ENCODE measurements at places on chromosomes 2 and 18.

- no peak for DNase-seq
These were observed 11.8 kb upstream of the PROC start for GRCh38 chr2:127406454-127406853.

GRCh38 chr2:36404318-36404717 is 48.7 kb downstream of the CRIM1 start:
- no peak for DNase-seq

- no peak for DNase-seq
These were observed 93.5 kb downstream of the ZNF516 start for GRCh38 chr18:76401498-76401897.

- DNase-seq, result no peak
These were observed 263.6 kb downstream of the RNF144A start for GRCh38 chr2:7180638-7181370.

GRCh38 chr2:191526091-191526490 is 151.8 kb upstream of the NABP1 start:
- no peak for DNase-seq

DNA sequence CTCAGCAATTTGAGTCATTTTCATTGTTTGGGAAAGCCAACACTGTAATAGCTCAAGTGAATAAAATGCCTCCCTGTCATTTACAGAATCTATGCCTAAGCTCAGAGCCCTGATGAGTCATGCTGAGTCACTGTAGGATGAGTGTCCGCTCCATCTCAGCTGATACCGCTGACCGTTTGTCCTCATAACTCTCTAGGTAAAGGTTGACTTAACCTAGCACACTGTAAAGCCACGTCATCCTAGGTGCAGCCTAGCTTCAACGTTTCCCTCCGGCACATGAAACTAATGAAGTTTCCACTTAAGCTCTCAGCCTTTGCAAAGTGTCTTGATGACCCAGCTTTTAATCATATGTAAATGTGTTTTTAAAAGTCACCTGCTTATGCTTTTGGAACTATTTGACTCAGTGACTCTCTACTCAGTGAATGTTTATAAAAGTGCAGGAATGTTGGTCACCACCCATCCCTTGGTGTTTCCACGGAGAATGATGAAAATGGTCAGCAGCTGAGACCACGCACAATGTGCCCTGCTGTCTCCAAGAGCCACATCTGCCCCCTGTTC is 154.0 kb downstream of the PMAIP1 start:
- DNase-seq, result no peak

- no peak for DNase-seq
These were observed 339.8 kb upstream of the CDH7 start for GRCh38 chr18:65411061-65411460.

GRCh38 chr18:68607852-68608251 is 107.1 kb downstream of the TMX3 start:
- DNase-seq, result no peak

DNA sequence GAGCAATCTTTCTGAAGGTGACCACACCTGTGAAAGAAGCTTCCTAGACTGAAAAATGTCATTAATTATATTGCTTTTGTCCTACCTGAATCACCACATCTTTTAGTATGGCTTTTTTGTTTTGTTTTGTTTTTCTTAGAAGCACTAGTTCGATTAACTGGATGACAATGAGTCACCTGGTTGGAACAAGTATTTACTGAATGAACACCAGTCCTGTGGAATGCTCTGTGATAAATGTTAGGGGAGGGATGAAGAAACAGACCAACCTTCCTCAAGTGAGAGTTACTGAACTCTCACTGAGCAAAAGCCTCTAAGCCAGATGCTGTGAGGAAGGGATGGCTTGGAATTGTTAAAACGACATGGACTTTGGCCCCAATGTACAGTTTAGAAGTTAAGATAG is 26.8 kb upstream of the DCC start:
- no peak for DNase-seq

DNA sequence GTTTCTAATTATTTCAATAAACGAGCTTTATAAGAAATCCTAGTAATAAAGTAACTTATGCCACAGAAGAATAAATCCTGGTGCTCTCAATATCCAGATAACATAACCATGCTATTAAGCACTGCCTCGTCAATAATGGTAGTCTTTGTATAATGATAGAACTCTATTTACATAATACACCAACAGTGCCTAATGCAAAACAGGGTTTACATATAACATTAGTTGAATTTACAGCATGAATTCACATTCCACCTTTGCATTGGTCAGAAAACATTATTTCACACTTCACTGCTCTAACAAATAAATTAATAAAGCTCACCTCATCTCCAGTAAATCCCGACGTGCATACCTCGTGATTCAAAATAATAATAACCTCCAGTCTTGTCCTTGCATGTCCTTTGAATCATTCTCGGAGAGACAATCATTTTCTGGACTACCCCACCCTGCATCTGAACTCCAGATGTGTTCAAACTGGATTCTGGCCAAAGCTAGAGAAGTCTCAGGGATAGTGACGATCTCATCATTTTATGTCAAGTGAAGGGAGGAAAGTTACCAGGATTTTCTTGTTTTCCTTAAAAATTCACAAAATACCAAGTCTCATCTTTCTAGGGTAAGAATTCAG is 189.2 kb downstream of the NCKAP5 start:
- no peak for DNase-seq

DNA sequence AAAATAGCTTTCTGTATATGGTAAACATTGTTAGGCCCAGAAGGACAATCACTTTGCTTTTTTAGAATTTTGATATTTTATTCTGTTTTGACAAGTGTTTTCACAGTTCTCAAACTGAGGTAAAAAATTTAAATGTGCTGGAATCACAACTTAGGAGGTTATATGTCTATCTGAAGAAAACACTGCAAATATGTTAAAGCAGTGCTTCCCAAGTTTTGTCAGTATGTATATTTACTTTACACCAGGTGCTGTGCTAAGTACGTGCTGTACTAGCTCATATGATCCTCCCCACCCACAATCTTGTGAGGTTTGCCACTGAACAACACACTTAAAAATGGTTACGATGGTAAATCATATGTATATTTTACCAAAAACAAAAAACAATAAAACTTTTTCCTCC is 124.2 kb downstream of the CABYR start:
- DNase-seq, result no peak

- DNase-seq, result no peak
These were observed 58.9 kb downstream of the ADNP2 start for GRCh38 chr18:80167931-80168330.

DNA sequence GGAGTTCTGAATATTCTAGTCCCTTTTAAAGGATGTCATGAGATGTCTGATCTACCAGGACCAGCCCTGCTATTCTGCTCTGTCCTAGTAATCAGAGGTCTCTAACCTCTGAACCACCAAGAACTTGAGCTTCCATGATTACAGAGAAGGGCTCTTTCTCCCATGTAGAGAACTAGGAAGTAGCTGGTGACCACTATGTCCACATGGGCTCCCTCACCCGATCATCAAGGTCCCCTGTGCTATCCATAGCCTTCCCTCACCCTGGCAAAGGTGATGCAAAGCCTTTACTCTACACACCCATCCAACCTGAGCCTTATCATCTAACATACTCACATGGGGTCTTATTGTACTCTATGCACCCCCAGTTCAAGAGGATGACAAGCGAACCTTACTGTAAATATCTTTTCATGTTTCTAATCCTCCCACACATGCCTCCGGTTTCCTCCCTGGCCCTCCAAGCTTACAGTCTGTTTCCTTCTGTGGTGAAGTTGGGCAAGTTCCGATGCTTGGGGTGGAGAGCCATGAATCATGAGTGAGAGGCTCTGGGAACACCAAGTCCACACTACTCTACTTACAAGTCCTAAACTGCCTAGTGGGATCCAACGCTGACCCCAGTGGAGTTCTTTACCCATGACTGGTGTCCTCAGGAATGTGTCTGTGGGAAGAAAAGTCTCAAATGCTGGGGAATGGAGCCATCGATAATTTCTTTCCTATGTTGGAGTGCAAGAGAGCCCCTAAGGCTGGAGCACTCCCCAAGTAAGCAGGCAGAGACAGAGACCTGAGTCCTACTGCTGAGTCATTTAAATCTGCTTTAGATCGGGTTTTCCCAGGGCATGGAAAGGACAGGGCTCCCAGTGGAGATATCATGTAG is 73.3 kb upstream of the KLF7 start:
- DNase-seq, result peak; percentile 68

DNA sequence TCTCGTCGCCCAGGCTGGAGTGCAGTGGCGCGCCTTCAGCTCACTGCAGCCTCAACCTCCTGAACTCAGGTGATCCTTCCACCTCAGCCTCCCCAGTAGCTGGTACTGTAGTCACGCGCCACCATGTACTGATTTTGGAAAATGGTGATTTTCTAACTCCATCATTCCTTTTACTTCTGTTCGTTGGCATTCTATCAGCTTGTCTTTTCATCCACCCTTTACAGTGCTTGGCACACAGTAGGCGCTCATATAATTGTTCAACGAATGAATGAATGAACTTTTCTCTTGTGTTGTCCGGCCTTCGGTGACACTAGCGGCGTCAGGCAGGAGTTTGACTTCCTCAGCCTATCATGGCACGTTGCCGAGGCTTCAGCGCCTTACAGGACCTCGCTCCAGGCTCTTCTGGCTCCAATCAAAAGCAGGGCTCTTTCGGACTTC is 373 bp upstream of the MTHFD2 start:
- DNase-seq, result no peak

DNA sequence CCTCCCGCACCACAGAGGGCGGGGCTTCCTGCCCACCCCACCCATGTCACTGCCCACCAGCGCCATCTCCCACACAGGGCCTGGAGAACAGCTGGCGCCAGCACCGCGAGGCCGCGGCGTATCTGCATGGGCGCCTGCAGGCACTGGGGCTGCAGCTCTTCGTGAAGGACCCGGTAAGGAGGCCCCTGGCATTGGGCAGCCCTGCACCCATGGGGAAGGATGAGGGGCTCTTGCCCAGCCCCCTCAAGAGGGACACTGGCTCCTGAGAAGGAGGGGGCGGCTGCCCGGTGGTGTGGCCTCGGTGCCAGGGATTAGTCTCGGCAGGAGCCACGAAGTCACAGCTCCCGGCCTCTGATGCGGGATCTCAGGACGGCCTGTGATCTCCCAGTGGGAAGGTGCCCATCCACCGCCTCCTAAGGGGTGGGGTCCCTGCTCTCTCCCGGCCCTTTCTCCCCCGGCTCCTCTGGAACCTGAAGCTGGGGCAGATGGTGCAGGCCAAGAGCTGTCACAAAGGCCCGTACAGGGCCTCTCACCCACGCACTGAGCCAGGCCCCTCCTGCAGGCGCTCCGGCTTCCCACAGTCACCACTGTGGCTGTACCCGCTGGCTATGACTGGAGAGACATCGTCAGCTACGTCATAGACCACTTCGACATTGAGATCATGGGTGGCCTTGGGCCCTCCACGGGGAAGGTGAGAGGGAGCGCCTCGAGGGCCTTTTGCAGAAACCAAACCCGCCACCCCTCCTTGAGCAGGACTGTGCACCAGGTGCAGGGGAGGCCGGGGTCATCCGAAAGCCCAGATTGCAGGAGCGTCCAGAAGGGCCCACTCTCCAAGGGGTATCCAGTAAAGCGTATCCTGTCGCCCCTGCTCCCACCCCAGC is 9.1 kb downstream of the AGXT start:
- DNase-seq, result no peak

DNA sequence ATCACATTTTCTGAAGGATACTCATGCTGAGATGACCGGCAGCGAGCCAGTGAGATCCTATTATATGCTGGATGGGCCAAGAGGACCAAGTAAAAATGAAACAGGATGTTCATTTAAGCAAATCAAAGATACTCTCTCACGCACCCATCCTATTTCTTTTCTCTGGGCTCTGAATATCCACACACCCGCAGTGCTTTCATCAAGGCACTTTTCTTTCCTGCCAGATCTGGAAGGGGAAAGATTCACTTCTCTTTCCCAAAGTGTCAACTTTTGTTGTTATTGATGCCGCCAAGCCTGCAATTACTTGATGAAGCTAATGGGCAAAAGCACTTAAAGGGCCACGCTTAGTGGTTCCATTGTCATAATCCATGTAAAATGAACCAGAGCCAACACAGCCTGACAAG is 191.9 kb upstream of the CHAC2 start:
- DNase-seq, result no peak

GRCh38 chr2:124122340-124122739 is 97.3 kb downstream of the CNTNAP5 start:
- DNase-seq, result no peak

GRCh38 chr18:75238100-75238499 is 27.5 kb downstream of the TSHZ1 start:
- DNase-seq, result no peak

Data from stimulated activated CD4-positive, alpha-beta T cell treated with anti-CD3 and anti-CD28 coated beads, Interleukin-15, amount 100 ng/mL, for 24 hours (primary cell).